ENCODE measurements at places on chromosomes 2 and 18.

- DNase-seq: no peak
Measured at GRCh38 chr18:74831571-74832250, 234.0 kb downstream of the ZNF407 start.

GRCh38 chr2:206084439-206084869, 1.5 kb downstream of the INO80D start:
- peak; percentile 84 for DNase-seq

DNA sequence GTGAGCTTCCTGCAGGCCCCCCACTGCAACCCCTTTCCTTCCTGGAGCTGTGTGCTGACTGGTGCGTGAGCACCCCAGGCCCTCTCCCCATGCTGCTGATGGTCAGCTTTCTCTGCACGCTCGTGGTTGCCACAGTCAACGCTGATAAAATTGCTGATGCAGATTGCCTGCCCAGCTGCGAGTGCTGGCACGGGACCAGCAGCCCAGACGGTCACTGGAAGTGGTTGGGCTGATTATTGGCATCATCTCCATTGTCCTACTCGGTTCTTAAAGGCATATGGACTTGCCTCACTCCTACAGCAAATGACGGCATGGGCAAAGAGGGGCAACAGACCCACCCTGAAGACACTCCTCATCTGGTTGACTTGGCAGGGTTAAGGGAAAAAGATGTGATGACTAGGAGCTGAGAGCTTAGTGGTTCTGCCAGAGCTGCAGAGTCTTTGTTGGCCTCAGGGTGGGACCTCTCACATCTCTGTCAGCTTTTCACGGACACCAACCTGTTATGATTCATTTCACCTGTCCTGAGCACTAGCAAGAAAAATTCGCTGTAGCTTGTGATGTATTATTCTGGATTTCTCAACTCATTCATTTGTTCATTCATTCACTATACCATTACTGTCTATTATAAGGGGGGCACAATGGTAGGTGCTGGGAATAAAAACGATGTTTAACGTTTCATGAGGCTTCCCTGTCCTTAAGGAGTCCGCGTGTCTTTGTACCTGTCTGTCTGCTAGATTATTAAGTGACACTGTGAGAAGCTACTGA, 38.4 kb downstream of the PAX8 start:
- peak; percentile 88 for DNase-seq

DNA sequence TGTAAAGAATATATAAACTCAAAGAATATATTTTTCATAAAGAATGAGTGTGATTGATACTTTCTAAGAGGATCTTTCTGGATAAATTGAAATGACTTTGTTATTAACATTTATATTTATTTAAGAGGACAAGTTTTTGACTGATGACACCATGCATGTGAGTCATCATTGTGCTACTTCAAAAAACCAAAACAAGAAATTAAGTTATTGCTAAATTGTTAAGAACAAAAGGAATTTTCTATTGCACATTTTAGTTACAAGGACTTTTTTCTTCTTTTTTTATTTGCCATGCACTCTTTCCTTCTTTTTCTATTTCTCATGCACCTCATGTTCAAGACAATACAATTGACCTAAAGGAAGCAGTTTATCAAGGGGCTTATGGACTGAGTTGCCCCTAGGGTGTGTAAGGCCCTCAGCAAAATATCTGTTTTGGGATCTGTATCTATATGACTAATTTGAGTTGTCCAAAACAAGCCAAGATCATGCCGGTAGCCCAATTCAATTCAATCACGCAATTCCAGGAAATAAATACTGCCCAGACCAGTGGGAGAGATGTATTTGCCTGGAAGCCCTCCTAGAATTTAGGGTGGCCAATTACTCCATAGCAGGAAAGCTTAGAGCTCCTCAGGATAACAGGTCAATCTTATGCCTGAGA, 654.3 kb downstream of the METTL4 start:
- no peak for DNase-seq

DNA sequence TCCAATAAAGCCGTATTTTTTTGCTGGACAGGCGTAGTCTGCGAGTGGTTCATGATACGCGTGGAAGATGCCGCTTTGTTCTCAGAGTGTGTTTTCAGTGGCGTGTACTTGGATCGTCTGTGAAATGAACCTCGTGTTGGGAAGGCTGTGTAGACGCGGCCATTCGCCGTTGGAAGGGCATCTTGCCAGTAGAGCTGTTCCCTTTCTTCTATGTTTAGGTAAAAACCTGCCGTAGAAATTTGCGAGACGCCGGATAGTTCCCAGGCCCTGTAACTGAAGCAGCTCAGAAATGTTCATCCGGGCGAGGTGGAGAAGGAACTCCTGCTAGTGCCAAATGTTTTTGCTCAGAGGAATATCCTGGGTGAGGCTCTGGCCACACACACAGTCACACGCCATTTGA, 133.6 kb downstream of the NFATC1 start:
- no peak for DNase-seq
